Activated CD4-positive, alpha-beta memory T cell treated with anti-CD3 and anti-CD28 coated beads for 36 hours (primary cell): ENCODE measurements at places on chromosomes 7 and 10.

- peak; percentile 7 for DNase-seq
Observed at GRCh38 chr10:133388236-133388972, 5.6 kb upstream of the MTG1 start.

DNA sequence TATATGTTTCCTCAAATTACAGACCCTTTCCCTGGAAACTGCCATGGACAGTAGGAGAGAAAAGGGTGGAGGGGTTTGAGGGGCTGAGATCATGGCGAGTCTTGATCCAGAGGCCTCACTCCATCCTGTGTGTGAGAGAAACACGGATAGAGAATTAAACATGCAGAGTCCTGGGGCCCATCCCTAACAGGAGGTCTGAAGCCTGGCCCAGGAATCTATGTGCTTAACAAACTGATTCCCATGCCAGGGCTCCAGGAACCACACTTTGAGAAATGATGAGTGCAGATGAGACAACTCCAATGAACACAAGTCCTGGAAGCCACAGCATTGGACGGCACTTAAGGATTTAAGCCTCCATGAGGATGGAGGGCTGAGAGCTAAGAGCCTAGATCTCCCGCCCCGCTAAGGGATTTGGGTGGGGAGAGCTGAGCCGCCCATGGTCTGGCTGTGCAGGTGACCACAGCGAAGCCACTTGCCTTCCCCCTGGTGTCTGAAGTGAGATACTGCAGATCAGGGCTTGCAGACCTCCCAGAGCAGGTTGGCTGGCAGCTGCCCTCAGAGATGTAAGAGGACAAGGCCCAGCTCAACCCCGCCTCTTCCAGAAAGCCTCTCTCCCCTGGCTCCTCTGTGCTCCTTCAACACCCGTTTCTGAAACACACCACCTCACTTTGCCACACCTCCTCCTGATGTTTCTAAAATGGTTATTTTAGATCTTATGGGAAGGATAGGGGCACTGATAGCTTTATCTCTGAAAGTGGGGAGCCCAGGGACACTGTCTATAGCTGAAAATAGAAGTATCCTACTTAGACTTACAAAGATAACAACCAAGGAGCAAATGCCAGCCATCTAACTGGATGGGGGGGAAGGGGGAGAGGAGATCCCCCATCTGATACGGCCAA is 24.8 kb upstream of the EIF5AL1 start:
- DNase-seq, result peak; percentile 45

DNA sequence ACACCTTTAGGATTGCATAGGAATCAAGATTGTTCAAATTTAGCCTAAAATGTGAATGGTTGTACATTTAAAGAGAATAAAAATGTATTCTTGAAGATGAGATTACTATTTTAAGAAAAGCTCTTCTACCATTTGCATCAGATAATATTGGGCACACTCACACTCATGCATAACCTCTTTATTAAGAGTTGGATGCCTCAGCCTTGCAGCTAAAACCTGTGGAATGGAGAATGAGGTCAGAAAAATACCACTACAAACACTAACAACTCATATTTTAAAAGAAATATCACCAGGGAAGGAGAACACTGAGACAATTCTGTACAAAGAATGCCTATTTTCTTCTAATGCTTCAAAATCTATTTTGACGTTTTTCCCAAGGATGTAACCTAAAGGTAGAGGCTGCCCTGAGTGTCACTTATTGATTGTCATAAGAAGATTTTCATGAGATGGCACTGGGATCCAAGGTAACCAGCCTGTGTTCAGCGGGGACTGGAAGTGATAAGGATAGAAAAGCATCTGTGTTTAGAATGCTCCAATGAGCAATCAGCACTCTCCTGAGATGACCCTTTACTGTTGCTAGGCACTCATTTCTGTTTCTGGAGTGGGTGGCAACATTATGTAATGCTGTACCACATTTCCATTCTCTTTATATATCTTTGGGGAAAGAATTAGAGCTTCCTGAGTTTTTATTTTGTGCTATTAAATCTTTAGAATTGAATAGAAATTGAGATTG is 26.6 kb downstream of the REEP3 start:
- no peak for DNase-seq

GRCh38 chr10:79397575-79398303 is 47.7 kb downstream of the ZCCHC24 start:
- DNase-seq, result no peak

GRCh38 chr7:79982141-79982770 is 152.4 kb upstream of the GNAI1 start:
- DNase-seq, result no peak

GRCh38 chr10:14466257-14466656 is 135.5 kb upstream of the FRMD4A start:
- no peak for DNase-seq

DNA sequence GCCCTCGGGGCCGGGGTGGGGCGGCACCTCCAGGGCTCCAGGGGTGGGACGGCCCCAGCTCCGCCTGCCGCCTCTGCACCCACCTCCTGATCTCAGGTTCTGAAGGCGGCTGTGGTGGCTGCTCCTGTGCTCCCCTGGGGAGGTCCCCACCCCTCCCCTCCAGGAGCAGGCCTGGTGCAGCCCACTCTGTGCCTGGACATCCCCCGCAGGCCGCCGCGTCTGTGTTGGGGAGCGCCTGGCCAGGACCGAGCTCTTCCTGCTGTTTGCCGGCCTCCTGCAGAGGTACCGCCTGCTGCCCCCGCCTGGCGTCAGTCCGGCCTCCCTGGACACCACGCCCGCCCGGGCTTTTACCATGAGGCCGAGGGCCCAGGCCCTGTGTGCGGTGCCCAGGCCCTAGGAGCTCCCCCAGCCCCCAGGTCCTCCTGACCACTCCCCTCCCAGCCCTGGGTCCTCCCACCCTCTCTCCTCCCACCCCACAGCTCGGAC is 5.5 kb downstream of the CYP2W1 start:
- DNase-seq, result no peak

DNA sequence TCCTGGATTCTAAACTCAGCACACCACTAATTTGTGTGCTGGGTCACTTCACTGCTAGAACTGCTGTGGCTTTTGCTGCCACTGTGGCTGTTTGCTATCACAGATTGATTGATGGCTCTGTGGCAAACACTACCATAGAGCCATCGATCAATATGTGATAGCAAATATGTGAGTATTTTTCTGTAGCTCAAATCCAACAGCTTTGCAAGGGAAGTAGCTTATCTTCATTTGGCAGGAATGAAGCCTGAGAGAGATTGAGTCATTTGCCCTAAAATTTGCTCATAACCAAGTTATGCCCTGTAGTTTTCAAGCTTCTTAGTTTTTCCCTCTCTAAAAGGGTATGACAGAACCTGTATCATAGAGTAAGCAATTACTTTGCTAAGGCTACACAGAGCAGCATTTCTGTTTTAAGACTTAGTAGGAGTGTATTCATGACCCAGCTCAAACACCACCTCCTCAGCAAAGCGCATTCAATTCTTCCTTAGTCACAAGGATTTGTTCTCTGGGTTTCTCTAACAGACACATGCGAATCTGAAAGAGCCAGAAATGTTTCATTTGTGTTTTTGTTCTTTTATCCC is 43.1 kb downstream of the MINPP1 start:
- DNase-seq, result no peak

- no peak for DNase-seq
Observed at GRCh38 chr10:45000138-45000751, 478 bp upstream of the ZNF22 start.

DNA sequence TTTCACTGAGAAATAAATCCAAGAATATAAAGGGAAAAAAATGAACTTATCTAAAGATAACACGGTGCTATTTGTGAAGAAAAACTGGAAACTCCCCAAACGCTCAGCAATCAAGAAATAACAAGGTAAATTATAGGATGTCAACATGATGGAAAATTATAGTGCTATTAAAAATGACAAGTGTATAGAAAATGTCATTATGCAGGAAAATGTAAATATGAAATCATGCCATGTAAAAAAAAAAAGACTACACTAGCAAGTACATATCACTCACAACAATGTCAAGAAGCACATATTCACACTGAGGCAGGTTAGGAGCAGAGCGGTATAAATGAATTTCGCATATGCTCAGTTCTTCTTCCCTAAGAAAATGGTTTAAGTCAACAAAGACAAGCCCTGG is 27.7 kb downstream of the KLRG2 start:
- no peak for DNase-seq

DNA sequence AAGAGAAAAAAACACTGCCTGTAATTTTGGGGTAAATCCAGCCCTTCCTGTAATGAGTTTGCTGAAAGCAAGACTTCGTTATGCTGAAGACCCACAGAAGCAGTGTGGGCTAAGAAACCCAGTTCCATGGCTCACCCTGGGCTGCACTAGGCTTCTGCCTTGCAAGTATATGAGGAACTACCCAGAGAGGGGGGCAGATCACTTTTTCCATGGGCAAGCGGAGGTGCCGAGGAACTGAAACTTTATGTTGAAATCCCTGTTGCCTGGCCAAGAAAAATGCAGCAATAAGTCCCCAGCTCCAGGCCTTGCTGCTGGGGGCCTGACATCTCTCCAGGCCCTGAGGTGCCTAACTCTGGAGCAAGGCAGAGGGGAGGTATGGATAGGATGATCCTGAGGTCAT is 8.5 kb downstream of the RASSF4 start:
- DNase-seq, result no peak

- DNase-seq, result no peak
Observed at GRCh38 chr10:77393821-77394501, 243.6 kb downstream of the KCNMA1 start.

DNA sequence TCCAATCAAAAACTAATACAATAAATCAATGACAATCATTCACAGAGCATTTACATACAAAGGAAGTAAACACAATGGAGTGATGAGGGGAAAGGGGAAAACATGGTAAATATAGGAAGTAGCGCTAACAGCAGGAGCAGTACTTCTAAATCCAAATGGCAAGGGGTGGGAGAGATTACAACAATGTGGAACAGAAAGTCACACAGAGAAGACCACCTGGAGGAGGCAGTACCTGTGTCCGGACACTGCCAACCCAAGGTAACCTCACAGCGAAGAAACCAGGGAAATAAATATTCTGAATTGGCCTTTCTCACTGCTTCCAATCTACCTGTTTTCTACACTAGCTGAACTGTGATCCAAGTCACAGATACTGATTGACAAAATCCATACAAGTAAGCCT is 58.2 kb downstream of the ABI1 start:
- no peak for DNase-seq

DNA sequence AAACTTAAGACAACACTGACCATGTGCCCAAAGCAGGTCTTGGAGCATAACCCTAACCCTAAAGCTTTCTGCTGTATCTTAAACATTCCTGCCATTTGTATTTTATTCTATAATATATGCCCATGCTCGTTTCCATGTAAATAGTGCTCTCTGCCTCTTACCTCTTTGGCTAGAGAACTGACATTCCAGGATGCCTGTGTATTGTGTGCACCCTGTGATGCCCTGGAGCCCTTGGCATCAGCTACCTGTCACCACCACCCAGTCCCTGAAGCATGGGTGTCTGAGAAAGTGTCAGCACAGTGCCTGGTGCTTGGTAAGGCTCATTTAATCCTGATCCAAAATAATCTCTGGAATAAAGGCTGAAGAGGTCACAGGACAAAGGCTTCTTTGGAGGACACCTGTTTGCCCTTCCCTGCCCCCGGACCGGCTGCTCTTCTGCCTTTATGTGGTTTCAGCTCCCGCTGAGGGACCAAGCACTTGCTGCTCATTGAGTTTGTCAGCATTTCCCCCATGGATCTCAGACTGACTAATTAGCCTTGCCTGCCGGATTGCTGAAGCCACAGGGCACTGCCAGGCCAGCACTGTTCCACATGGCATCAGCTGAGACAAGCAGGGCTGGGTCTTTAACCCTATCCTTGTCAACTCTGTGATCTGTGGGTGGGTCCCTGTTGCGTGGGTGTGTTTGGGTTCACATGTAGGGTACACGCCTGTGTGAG is 139.1 kb upstream of the SORCS3 start:
- no peak for DNase-seq

DNA sequence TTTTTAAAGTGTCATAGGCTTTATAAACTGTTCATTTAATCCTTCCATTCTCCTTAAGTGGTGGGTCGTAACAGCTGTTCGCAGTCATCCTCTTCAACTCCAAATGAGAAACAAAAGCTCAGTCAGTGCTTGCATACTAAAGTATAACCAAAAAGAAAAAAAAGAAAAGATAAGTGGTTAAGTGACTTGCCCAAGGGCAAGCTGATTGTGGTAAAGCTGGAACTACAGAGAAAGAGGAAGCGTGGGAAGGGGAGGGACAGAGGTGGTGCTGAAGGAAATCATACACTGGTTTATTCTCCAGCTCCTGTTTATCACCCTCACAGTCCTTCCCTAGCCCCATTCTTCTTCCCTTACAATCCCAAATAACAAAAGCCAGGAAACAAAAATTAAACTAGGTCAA is 29.6 kb downstream of the IDE start:
- DNase-seq, result no peak

DNA sequence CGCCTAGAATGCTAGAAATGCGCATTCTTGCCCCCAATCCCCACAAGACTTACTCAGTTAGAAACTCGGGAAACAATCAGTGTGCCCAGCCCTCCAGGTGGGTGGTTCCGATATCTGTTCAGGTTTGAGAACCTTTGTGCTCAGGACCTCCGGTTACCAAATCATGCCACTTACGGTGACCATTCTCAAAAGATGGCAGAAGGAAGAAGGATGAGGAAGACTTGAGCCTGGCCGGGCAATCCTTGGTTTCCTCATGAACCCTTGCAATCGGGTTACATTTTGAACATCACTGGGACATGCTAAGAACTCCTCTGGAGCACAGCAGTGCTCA is 52.1 kb downstream of the RBM17 start:
- peak; percentile 44 for DNase-seq

GRCh38 chr10:104293781-104294321 is 24.9 kb downstream of the GSTO2 start:
- no peak for DNase-seq

- no peak for DNase-seq
Observed at GRCh38 chr7:6232534-6232933, 39.9 kb downstream of the CYTH3 start.

GRCh38 chr10:116278846-116279245 is 5.8 kb upstream of the GFRA1 start:
- DNase-seq, result no peak

GRCh38 chr7:131424219-131424822 is 96.6 kb downstream of the MKLN1 start:
- DNase-seq, result no peak

DNA sequence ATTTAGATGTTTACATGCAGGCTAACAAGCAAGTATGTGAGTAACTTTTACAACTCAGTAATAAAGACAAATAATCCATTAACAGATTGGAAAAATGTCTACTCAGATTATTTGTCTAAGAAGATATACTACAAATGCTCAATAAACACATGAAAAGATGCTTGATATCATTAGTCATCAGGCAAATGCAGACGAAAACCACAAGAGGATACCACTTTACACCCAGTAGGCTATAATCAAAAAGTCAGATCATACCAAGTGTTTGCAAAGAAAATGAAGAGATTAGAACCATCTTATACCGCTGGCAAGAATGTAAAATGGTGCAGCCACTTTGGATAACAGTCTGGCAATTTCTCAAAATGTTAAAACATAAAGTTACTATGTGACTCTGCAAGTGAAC is 84.1 kb downstream of the MALSU1 start:
- no peak for DNase-seq

DNA sequence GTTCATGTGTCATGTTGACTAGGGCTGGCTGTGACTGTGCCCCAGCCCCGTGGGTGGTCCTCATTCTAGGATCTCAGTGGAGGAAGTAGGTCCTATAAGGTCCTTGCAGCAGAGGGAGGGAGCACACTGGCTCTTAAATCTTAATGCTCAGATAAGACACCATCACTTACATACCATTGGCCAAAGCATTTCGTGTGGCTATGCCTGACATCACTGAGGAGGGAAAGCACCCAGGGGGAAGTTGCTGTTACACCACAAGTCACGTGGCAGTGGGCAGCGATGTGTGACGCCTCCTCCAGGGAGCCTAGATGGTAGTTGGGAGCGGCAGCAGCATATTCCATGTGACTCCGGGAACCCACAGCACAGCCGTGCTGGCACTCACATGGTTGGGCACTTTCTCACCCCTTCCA is 224.7 kb upstream of the SH2B2 start:
- peak; percentile 22 for DNase-seq
